Effector CD8-positive, alpha-beta T cell (primary cell): ENCODE measurements at places on chromosomes 3 and 15.

- DNase-seq = no peak
Measured at GRCh38 chr3:128873244-128874022, 6.0 kb upstream of the ACAD9 start.

- DNase-seq = no peak
Measured at GRCh38 chr3:86782286-86782685, 208.7 kb downstream of the VGLL3 start.

DNA sequence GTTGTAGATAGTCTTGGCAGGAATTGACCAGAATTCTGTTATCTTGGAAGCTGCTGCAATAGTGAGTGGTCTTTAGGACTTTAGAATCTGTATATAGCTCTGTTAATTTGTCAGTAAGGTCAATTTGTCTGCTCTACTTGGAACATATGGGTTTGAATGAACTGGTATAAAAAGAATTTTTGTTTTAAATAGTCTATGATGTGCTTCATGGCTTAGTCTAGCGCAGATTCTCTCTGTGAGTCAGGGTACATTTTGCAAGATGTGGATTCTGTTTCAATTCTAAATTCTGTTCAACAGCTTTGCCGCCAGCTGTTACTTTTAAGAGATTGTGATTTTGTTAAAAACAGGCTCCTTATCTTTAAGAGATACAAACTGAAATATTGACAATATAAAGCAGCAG, 135.9 kb upstream of the AGBL1 start:
- DNase-seq = no peak

GRCh38 chr3:176354843-176355242, 842.4 kb downstream of the TBL1XR1 start:
- no peak for DNase-seq

DNA sequence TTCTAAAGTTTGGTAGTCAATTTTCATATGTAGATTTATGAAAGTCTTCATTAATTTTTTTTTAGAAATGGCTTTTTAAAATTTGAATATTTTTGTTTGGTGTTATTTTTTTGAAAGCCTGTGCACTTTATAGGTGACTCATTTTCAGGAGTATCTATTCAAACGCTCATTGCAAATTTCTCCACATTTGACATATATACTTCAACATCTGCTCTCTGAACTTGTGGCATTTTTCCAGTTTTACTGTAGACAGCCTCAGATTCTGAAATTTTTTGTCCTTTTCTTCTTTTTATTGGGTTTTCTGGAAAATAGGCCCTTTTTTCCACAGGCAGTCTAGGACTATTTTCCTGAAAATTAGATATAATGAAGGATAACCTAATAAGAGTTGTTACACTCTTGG, 396.6 kb downstream of the RBMS3 start:
- DNase-seq = no peak

DNA sequence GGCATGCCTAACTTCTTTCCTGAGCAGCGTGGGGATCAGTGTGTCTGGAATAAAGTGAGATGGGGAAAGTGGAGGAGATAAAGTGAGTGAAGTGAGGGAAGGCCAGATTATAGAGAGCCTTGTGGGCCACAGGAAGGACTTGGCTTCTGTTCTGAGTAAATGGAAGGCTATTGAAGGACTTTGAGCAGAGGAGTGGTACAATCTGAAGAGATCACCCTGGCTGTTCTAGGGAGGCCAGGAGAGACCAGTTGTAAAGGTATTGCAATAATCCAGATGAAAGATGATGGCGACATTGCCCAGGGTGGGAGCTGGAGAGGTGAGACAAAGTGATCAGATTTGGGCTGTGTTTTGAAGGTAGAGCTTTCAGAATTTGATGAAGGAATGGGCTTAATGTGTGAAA, 46.8 kb upstream of the NEO1 start:
- no peak for DNase-seq

- no peak for DNase-seq
Measured at GRCh38 chr15:89808160-89808870, 6.3 kb downstream of the ANPEP start.

GRCh38 chr3:13642597-13642996, 93.7 kb downstream of the FBLN2 start:
- DNase-seq = no peak

- no peak for DNase-seq
Measured at GRCh38 chr3:128667641-128668040, 17.0 kb upstream of the RPN1 start.

DNA sequence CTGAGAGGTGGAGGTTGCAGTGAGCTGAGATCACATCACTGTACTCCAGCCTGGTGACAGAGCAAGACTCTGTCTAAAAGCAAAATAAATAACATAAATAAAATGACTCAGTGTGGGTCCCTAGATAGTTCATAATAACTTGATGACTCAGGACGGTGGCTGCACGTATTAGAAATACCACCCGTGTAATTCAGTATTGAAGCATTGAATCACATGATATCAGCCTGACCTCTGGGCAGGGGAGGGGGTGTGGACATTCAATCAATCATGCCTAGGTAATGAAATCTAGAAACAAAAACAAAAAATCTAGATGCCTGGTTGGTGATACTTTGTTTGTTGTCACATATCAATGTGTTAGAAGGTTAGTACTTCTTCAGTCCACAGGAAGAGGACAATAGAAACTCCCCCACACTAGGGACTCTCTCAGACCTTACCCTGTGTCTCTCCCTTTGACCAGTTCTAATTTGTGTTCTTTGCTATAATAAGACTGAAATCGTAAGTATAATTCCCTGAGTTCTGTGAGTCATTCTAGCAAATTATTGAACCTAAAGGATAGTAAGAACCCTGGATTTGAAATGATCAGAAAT, 177.3 kb downstream of the GAP43 start:
- DNase-seq = no peak

GRCh38 chr3:194422188-194422587, 23.1 kb upstream of the GP5 start:
- no peak for DNase-seq
